ENCODE measurements at places on chromosomes 1 and 21.

GRCh38 chr1:111454859-111455641 is 5.8 kb downstream of the ATP5PB start:
- DNase-seq, result no peak

DNA sequence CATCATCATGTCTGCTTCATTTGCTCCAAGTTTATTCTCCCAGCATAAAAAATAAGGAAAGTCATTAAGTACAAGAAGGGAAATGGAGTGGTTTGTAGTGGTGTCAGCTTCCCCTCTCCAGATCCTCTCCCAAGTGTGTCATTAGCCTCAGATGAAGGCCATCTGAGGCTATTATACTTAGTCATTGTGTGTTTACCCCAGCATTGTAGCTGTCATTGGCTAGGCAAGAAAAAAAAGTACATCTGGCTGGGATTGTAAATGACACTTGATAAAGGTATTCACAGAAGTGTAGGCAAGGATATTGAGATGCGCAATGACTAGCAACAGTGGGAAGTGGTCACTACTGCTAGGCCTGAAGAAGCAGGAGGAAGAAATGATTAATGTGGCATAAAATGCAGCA is 316.9 kb upstream of the SGIP1 start:
- DNase-seq, result no peak

DNA sequence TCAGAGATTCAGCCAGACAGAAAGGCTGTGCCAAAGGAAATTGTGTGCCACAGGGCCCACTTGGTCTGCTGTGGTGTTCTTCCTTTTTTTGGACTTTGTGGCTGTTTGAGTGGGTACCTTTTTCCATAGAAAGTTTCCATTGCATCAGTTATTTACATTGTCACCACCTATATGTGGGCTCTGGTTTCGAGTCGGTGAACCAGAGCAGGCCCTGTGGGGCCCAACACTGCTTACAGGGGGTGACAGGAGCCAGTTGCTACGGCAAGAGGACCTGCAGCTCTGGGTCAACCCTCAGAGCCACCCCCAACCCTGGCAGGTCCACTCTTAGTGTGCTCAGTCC is 157.0 kb upstream of the EDN2 start:
- no peak for DNase-seq

DNA sequence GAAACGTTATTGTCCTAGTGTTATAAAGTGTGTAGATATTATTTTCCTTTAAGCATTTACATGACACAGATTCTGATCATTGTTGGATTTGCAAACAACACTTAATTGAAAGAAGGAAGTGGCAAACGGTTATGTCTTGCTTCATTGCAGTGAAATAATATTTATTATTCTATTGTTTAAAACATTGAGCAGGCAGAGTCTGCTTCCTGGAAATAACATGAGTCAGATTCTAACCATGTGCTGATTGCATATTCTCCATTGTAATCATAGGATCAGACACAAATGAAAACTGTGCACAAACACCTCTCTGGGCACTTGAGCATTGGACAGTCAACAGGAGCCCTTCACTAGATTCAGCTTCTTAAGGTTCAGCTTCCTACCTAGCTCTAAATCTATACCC is 46.8 kb upstream of the USP25 start:
- peak; percentile 36 for DNase-seq

DNA sequence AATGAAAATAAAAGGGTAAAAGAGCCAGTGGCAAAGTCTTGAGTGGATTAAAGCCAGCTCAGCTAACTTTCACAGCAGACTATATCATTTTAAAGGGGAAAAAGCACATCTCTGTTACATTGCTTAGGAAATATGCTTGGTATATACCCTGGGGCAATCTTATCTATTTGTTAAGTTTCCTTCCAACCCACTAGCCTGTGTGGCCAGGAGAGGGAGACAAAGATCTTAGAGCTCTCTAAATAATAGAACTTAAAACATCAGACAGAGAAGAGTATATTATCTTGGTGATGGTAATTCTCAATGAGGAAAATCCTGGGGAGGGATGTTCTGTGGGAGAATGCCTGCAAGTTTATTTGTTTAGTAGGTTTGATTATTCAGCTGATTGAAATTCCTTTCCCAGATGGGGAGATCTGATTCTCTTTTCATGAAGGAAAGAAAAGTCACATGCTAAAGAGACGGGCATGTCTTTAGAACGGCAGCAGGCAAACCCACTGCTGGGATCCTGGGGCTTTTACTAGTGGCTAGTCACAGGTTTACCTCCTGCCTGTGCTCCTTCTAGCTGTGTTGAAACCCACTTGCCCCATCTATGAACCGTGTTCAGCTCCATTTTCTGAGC is 3.6 kb downstream of the KCNE2 start:
- DNase-seq, result no peak

DNA sequence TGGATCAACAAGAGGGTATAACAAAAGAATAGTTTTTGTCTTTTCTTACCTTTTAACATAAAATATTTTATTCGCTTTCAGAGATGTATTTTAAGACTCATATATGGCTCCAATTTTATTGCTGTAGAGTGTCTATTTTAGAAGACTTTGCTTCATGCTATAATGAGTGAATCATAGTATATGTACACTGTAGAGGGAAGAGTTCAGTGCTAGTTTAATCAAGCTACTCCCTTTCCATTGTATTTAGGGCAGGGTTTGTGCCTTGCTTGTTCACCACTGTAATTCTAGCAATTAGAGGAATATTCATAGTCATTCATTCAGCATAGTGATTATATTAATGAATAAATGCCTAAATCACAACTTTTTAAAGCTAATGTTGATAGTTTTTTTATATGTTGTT is 78.8 kb downstream of the CEP350 start:
- no peak for DNase-seq

DNA sequence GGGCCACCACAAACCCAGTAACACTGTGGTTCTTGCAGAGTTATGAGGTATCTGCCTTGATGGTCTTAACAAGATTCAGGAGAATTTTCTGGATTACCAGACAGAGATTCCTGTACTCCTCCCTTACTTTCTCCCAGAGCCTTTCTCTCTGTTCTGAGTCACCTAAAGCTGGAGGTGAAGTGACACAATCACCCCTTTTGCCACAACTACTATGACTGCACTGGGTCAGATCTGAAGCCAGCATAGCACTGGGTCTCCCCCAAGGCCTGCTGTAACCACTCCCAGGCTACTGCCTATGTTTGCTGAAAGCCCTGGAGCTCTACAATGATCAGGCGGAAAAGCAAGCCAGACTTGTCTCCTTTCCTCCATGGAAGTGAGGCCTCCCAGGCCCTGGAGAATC is 156.7 kb upstream of the NEGR1 start:
- no peak for DNase-seq

GRCh38 chr1:90457985-90458384 is 259.1 kb downstream of the BARHL2 start:
- DNase-seq, result no peak

DNA sequence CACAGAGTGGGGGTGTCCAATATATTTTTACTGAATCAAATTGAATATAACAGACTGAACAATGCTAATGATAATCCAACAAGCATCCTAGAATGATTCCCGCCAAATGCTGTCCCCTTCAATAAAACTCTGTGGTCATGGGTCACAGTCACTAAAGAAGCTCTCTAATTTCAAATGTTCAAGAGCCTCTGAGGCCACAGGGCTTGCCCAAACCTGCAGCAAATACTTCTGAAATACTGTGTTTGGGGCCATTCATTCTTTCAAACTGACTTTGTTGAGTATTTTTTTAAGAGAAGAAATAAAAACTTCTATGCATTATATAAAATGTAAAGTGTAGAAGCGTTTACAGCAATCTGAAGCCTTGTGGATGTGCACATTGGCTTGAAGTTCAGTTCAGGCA is 7.6 kb upstream of the BEND5 start:
- no peak for DNase-seq

GRCh38 chr1:110425612-110426152 is 18.2 kb upstream of the LAMTOR5 start:
- DNase-seq, result no peak

DNA sequence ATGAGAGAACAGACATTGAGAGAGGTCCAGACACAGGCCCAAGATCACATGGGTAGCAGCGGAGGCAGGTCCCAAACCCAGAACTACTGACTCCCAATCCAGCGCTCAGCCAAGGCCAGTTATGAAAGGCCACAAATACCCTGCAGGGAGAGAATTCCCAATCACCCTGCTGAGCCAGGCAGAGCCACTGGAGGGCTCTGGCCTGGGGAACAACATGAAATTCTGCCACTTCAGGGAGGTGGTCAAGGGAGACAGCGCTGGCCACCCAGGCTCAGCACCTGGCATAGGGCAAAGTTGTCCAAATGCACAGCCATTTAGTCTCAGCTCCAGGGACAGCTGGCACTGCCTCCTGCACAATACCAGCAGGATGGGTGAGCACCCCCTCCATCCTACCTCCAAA is 27.5 kb downstream of the SLC9A1 start:
- no peak for DNase-seq

- no peak for DNase-seq
These were observed 131.6 kb downstream of the TLR5 start for GRCh38 chr1:223011505-223011856.

- DNase-seq, result no peak
These were observed 127.0 kb downstream of the PLPP3 start for GRCh38 chr1:56452027-56453011.
